Osteoblast (primary cell): ENCODE measurements at places on chromosomes 7 and 10. TPM values are rescaled to one million over a fixed set of nuclear protein-coding genes. Genes with fewer than 3 reads are reported as not detected.

Gene FAM24B
- total RNA-seq = 1.8 and 4.4 TPM in 2 replicates

Gene ZNF239
- total RNA-seq = 4.7 and 5.0 TPM in 2 replicates

Gene NDUFB2
- 56.5 and 66.3 TPM in 2 replicates for total RNA-seq

DNA sequence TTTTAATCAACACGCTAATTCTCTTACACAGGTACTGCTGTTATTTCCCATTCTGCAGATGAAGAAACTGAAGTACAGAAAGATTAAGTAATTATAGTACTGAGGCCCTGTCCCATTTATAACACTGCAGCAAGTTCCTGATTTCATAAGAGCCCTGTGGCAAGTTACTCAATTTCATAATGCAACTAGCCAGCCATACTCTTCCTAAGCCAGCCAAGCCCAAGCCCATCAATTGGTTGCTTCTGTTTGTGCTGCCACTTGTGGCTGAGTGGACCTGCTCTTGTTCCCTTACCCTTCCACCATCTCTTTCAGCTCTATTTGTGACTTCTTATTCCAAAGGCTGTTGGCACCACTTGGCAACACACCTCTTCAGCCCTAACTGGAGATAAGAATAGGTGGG, 19.7 kb upstream of the PRPF18 start:
- no peaks in the 10 kb centered on the region for H3K36me3 ChIP-seq
- H3K4me3 ChIP-seq = no peak overlapping the region
- H3K27ac ChIP-seq = no peak overlapping the region
- no peaks in the 10 kb centered on the region for H3K4me1 ChIP-seq

DNA sequence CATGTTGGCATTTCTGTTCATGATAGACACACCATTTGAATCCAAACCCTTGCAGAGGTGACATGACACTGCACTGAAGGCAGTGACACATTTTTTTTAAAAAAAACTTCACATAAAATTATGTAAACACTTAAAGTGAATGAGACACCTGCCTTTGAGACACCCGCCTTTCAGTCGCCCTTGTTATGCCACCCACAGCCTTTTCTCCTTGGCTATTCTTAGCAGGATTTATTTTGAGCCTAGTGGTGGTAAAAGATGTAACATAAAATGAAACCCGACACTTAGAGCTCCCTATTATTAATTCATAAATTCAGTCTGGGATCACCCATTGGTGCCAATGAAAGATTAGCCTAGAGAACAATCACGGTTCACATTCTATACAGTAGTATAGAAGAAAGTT, 161.3 kb downstream of the DYNC1I1 start:
- H3K27ac ChIP-seq = no peak overlapping the region
- H3K4me1 ChIP-seq = no peaks in the 10 kb centered on the region
- no peak for DNase-seq
- no peaks in the 10 kb centered on the region for H3K36me3 ChIP-seq

GRCh38 chr10:49099046-49099445, 16.3 kb downstream of the VSTM4 start:
- H3K27me3 ChIP-seq = no peaks in the 10 kb centered on the region
- no peak overlapping the region for H3K27ac ChIP-seq
- DNase-seq = no peak
- H3K36me3 ChIP-seq = no peaks in the 10 kb centered on the region
- no peaks in the 10 kb centered on the region for H3K4me1 ChIP-seq
- H3K4me3 ChIP-seq = no peak overlapping the region
